Activated T-helper 1 cell treated with anti-CD3 and anti-CD28 coated beads, Interleukin-12 subunit alpha, Interleukin-12 subunit beta, Interleukin-2, Interleukin-4 antibody, amounts not matched to agents 30 ng/mL and 10 ng/mL and 1 ng/mL, durations not matched to agents 14 hours and 24 hours and 36 hours (primary cell): ENCODE measurements at places on chromosomes 7 and 10.
A peak's percentile ranks its signal among the peaks of the same experiment; 100 is the strongest.

- no peak for DNase-seq
These were observed 215.7 kb upstream of the CDC14C start for GRCh38 chr7:48708635-48709034.

DNA sequence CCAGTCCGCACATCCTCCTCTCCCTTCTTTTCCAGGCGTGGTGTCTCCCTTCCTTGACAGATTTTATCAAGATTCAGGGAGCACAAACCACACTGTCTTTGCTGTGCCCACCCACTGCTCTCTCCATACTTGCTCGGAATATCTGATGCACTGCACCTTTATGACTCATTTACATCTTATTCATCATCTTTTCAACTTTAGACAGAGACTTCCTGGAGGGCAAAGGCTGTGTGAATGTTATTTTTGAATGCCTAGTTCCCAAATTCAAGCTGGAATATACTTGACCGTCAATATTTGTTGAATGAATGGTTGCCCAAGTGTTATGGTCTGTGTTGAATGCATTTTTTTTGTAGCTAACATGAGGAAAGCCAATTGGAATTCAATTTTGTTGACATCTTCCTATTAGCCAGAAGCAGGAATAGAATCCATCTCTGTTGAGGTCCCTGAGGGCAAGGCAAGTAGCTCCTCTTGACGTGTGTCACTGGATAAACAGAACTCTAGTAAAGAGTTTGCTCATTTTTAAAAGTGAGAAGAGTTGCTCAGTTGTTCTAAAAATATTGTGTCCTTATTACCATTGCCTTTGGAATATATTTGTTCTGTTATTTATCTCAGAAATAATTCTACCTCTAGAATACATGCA, 95.0 kb downstream of the KLF6 start:
- no peak for DNase-seq

- DNase-seq, result no peak
These were observed 8.8 kb downstream of the NXPH1 start for GRCh38 chr7:8442051-8442813.

GRCh38 chr7:117014673-117015133, 61.4 kb downstream of the ST7 start:
- DNase-seq, result no peak

GRCh38 chr7:35253710-35254495, at the start of gene TBX20:
TBX20 (minus strand) TSS chr7:35254100; CDS start chr7:35253620, 480 bp downstream.
- peak; percentile 20 for DNase-seq

DNA sequence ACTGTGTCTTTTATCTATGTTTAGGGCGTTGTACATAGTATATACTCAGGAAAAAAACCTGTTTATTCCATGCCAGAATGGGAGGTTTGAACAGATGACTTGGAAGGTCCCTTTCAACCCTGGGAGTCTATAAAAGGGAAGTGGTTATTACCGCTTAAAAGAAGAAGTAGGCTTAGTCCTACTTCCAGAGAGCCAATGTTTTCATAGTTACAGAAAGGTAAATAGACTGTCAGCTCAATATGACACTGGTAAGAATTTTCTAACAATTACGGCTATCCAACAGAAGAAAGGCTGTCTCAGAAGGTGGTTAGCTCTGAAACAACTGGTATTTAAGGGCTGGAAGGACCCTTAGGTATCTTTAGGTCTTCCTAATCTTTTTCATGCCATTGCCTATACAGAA, 1.1 kb upstream of the TFAM start:
- no peak for DNase-seq

DNA sequence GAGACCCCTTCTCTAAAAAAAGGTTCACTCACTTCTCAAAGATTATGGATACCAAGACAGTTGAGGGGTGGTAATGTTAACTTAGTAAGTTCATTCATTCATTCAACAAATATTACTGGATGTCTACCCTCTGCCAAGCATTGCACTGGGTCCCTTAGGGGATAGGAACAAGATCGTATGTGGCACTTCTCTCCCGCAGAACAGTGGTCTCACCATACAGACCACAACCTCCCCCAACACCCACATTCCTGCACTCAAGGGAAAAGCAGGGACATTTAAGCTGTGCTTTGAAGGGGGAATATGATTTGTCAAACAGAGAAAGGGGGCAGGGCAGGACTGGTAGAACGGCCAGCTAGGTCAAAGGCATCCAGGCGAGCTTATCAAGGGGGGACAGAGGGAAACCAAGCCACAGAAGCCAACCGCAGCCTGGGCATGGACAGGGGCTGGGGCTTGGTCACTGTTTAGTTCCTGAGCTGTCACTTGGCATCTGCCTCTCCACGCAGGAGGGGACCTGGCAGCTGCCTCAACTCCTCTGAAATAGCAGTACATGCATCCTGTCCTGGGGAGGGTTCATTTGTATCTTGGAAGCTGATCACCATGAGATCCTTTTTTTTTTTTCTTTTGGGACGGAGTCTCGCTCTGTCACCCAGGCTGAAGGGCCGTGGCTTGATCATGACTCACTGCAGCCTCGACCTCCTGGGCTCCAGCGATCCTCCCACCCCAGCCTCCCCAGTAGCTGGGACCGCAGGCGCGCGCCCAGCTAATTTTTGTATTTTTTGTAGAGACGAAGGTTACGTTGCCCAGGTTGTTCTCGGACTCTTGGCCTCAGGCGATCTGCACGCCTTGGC, 949 bp upstream of the CLIP2 start:
- DNase-seq, result no peak

DNA sequence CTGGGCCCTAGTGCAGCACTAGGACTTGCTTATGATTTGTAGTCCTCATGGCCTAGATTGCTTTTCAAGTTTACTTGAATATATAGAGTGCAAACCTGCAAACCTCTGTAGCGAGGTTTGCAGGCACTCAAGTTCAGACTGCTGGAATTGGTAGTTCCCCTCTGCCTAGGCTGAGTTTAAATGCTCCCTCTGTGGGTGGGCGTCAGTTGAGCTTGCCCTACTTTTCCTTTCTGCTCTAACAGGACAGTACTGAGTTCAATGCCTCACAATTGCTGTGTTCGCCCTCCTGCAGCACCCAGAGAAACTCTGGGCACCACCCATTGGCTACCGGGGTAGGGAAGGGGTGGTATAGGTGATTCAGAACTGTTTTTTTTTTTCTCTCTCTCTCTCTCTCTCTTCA, 31.6 kb downstream of the MYO3A start:
- DNase-seq, result no peak

DNA sequence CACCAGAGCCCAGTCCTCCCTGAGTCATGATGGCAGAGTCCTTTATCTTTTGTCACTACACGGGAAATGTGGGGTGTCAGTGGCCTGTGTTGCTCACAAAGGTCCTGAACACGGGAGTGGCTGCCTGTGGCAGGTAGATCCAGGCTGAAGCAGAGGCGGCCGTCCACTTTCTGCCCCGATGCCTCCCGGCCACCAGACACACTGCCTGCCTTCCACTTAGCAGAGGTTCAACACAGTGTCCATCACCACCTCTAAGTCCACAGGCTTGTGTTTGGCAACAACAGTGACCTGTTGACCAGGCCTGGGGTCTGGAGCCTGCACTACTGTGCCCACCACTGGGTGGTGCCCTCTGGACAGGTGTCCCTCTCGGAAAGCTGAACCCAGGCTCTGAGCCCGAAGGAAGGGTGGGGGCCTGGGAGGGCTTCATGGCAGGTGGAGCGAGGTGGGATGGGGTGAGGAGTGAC, 49.9 kb upstream of the CAMK2B start:
- DNase-seq, result no peak

DNA sequence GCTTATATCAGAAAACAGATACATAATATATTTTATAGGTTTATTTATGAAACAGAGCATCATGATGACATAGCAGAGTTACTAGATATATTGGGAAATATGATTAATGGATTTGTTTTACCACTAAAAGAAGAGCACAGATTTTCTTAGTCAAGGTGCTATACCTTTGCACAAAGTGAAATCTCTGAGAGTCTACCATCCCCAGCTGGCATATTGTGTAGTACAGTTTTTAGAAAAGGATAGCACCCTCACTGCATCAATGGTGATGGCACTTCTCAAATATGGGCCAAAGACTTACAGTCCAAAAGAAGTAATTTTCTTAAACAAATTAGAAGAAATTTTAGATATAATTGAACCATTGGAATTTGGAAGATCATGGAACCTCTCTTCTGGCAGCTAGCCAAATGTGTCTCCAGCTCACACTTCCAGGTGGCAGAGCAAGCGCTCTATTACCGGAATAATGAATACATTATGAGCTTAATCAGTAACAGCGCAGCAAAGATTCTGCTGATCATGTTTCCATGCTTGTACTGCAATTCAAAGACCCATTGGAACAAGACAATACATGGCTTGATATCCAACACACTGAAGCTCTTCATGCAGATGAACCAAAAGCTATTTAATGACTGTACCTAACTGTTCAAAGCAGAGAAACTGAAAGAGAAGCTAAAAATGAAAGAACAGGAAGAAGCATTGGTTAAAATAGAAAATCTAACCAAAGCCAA, 21.9 kb upstream of the CREB3L2 start:
- DNase-seq, result no peak
